CD4-positive, alpha-beta memory T cell (primary cell): ENCODE measurements at places on chromosomes 11 and 22. TPM values are rescaled to one million over a fixed set of nuclear protein-coding genes. Genes with fewer than 3 reads are reported as not detected.
A peak's percentile ranks its signal among the peaks of the same experiment; 100 is the strongest.

DNA sequence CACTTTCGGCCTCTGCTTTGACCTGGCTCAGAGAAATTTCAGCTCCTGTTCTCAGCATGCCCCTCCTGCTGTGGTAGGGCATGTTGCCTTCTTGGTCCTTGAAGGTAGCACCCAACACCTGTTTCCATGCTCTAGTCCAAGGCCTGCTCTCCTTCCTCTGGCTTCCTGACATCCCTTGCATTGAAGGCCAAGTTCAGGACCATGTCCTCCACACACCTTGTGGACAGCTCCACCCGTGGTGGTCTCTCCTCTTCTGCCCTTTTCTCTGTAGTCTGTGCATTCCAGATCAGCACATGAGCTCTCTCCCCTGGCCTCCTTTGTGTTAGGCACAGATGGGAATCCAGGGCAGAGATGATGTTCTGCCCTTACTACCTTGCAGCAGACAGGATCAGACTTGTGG lies 225.3 kb downstream of the ADAMTS15 start:
- no peak for DNase-seq

DNA sequence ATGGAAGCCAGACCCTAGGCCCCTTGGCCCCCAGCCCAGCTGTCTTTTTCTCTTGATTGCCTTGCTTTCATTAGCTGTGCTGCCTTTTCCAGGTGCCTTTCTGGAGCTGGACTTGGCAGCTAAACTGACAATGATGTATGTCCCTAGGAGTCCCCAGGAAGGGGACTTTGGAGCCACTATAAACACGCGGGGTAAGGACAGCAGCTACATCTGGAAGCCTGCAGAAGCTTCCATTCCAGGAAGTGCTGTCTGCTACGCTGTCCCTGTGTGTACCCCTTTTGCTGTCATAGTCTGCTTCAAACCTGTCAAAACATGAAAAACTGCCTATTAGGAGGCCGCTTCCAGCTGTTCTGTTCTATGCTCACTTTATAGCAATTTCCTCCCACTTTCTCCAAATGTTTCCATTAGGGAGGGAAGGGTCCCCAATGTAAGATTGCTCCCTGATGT lies 153.3 kb upstream of the RAG2 start:
- no peak for DNase-seq

DNA sequence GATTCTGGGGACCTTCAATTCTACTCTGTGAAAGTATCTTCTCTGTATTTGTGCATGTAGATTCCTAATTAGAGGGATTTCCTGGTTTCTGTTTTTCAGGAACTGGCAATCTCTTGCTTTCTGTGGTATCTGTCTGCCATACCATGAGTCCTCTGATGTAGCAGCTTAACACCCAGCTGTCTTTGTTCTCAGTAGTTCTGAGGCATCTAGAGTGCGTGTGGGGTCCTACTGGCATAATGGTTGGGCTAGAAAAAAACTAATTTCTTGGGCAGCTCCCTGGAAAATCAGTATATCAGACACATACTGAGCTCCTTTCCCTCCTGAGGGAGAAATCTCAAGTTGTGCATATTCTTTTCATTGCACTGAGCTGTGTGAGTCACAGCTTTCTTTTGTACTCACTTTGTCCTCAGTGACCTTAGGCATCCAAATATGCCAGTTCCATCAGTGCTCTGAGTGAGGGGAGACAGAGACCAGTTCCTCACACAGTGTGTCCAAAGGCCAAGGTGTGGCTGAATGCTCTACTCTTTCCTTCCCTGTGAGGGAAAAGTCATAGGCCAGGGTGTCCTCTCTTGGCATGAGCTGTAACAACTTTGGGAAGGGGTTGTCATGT lies 35.5 kb upstream of the SLC22A24 start:
- DNase-seq, result no peak

GRCh38 chr22:34476762-34477161 lies 556.5 kb upstream of the LARGE1 start:
- DNase-seq, result no peak

GRCh38 chr11:124442442-124442841 lies 3.1 kb downstream of the OR8B8 start:
- no peak for DNase-seq

DNA sequence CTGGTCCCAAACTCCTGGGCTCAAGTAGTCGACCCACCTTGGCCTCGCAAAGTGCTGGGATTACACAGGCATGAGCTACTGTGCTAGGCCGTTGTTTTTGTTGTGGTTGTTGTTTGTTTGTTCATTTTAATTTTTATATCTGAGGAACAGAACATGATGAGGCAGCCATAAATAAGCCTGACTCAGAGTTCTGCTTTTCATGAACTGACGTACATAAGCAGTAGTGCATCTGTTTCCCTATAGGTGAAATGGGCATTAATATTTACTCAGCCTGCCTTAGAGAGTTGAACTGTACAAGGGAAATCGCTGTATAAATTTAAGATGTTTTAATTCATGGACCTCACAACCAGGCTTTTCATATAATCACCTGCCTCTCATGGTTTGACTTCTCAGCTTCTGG lies 80.5 kb downstream of the PDHX start:
- no peak for DNase-seq

DNA sequence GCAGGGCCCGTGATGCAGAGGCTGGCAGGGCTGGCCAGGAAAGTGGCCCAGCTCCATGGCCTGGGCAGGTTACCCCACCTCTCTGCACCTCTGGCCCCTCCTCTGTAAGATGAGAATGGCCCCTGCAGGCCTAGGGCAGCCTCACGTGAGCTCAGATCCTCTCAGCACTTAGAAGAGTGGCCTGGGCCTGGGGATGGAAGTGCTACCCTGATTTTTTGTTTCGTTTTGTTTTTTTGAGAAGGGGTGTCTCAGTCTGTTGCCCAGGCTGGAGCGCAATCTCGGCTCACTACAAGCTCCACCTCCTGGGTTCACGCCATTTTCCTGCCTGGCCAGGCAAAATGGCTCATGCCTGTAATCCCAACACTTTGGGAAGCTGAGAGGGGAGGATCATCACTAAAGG lies 982 bp downstream of the APOBEC3H start:
- DNase-seq, result no peak

GRCh38 chr11:20770414-20770946 lies 101.1 kb downstream of the NELL1 start:
- DNase-seq, result no peak

- no peak for DNase-seq
Measured at GRCh38 chr11:2788168-2789071, 88.6 kb upstream of the KCNQ1OT1 start.

GRCh38 chr11:116984589-116984988 lies 113.6 kb downstream of the SIK3 start:
- DNase-seq, result no peak

DNA sequence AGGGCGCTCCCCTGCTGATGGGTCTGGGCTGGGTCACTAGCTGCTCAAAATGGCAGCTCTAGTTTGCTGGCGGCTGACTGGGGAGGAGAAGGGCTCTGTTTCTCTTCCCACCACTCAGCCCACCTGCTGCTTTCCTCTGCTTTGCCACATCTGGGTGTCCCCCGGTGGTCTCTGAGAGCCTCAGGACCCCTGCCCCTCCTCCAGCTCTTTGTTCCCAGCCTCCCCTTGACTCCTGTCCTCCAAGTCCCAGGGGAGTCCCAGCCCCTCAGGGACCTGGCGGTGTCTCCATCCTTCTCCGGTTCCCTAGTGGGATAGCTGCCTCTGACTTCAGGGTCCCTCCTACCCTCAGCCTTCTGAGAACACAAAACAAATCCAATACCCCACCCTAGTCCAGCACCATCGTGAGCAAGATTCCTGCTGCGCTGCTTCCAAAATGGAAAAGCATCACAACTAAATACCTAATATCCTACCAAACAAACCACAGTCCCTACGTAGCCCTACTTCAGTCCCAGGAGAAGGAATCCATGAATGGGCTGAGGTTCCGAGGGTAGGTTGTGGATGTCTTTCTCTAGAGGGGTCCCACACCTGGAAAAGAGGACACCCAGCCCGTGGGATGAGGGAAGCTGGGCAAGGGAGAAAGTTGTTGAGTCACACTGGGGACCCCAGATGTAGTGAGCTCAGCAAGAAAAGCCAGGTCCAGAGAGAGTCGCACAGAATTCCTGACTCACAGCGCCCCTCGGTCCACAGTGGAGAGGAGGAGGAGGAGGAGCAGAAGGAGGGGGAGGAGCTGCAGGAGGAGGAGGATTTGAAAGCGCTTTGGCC lies 45.0 kb upstream of the NNMT start:
- DNase-seq, result no peak

DNA sequence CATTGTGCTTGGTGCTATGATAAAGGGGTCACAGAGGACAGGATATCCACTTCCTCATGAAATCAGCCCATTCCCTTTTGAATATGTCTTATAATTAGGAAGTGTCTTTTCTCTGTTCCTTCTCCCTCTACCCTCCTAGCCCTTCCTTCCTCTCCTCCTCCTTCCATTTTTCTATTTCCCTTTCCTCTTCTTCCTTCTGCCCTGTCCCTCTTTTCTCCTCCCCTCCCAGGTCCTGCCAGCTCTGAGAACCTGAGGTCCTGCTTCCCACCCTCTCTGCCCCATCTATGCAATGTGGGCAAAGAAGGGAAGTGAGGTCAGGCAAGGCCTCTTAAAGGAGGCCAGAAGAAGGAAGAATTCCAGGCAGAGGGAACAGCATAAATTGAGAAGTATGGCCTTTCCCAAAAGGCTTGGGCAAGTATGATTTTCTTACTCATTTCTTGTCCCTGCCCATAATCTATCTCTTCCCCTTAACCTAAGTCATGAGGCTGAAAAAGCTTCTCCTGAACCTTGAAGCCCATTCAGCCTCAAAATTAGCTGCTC lies 7.7 kb upstream of the UBASH3B start:
- DNase-seq, result no peak

GRCh38 chr11:41246399-41246745 lies 213.1 kb downstream of the LRRC4C start:
- no peak for DNase-seq

DNA sequence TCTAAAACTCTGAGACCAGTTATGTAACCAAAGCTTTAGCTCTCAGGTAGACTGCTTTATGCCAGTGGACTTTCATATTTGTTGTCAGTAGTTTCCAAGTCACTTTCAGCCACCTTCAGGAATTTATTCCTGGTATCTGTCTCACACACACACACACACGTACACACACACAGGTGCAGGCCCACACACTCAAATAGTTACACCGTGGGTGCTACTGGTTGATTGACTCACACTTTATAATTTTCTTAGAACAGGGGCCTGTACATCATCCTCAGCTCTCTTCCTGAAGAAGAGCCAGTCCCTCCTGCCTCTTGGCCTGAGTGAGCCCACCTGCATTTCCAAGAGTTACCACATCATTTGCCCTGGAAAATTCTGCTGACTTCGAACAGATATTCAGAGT lies 555.2 kb downstream of the SOX6 start:
- DNase-seq, result no peak

- DNase-seq, result no peak
Measured at GRCh38 chr11:65429068-65429681, 6.6 kb downstream of the NEAT1 start.

- DNase-seq, result peak; percentile 34
Measured at GRCh38 chr22:38570779-38571364, 889 bp upstream of the DMC1 start.

DNA sequence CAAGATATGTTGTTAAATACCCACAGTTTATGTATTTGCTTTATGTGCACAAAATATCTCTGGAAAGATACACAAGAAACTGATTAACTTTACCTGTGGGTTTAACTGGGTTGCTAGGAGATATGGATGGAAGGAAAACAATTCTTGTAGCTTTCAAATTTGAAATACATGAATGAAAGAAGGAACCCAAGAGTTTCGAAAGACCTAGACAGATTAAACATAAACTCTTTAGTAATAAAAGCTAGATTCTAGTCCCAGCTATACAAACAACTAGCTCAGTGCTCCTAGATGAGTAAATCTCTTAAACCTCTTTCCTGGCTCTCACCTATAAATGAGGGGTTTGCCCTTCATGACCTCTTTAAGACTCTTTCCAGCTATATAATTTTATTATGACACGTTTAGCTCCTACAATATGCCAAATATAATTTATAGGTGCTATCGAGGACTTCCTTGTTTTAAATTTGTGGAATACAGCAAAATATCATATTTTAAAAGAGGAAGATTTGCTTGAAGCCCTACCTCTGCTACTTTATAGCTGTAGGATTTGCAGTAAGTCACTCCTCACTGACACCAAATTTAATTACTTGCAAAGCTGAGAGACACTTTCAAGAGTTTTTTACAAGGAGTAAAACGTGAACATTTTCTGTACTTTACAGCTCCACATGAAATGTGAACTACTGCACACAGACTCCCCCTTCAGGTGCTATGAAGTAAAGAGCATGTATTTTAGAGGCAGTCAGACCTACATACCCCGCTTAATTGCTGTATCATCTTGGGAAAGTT lies 50.7 kb downstream of the RRAS2 start:
- DNase-seq, result no peak

Gene PAX6
- total RNA-seq, result not detected

Gene BLID
- not detected for total RNA-seq

Gene FGF3
- total RNA-seq, result not detected

Gene P4HA3
- not detected for total RNA-seq

Gene KRTAP5-2
- total RNA-seq, result not detected

Gene SERGEF
- 54.1 TPM for total RNA-seq

Gene SCGB1A1
- total RNA-seq, result not detected

Gene FGF4
- total RNA-seq, result not detected
